AG20443 (cell line): ENCODE measurements at places on chromosomes 4 and X.
A peak's percentile ranks its signal among the peaks of the same experiment; 100 is the strongest.

- DNase-seq, result no peak
Measured at GRCh38 chr4:77560170-77560569, 45.5 kb upstream of the CXCL13 start.

- no peak for DNase-seq
Measured at GRCh38 chr4:86939729-86940575, 5.1 kb downstream of the AFF1 start.

GRCh38 chrX:106802388-106803275 lies at the start of gene TBC1D8B:
TBC1D8B (plus strand) TSS chrX:106802673; CDS start chrX:106802854, 181 bp downstream.
- DNase-seq, result peak; percentile 82

DNA sequence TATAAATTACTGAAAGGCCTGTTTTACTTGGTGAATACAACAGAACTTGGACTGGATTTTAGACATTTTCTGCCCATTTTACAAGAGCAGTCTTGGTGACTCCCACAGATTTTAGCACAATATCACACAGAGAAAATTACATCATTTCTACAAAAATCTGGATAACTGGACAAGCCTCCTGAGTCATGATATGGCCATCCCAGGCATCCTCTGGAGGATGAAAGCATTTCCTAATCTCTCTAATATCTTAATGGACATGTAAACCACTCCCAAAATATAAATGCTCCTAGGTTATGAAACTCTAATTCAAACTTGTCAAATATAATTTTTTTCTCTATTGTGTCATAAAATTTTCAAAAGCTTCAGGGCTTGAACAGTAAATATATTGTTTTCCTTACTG lies 1170.8 kb upstream of the PCDH7 start:
- no peak for DNase-seq

GRCh38 chr4:150368667-150369066 lies 213.3 kb upstream of the MAB21L2 start:
- no peak for DNase-seq

GRCh38 chr4:66741081-66741480 lies 804.2 kb downstream of the CENPC start:
- DNase-seq, result no peak

GRCh38 chrX:53319614-53320542 lies 38.5 kb upstream of the IQSEC2 start:
- peak; percentile 20 for DNase-seq

- no peak for DNase-seq
Measured at GRCh38 chr4:137278431-137278830, 253.9 kb downstream of the PCDH18 start.

DNA sequence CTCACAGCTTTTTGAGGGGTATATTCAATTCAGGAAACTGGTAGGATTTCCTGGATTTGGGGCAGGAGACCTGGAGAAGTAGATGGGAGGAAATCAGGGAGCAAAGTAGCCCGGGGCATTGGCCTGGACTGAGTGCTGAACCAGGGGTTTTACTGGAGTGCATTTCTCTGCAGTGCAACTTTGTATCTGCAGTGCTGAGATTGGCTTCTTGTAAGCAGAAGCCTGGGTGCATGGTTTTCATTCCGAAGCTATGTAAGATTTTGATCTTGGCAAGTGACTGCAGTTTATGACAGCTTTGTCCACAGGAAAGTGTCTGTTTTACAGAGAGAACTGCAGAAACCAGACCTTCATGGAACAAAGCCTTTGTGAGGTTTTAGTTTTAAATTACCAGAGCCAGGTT lies 158.3 kb downstream of the SPCS3 start:
- DNase-seq, result peak; percentile 18
